ENCODE measurements at places on chromosomes 5 and 9. TPM values are rescaled to one million over a fixed set of nuclear protein-coding genes. Genes with fewer than 3 reads are reported as not detected.

DNA sequence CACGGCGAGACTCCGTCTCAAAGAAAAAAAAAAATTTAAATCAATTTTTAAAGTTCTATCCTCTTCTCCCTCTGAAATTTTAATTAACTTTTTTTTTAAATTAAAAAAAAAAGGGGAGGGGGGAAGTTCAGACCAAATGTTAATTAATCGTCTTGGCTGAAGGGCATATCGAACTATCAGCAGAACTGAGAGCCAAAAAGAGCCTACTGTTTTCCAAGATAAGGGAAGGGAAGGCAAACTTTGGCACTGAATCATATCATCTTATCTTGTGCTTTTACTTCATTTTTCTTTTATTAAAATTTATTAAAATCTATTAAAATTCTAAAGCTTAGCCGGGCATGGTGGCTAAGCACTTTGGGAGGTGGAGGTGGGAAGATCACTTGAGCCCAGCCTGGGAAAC is 45.9 kb upstream of the MTMR12 start:
- no peak overlapping the region for H3K27ac ChIP-seq
- no peak for DNase-seq
- H3K36me3 ChIP-seq: peaks cover 27% of the 10 kb centered on the region
- H3K4me1 ChIP-seq: no peaks in the 10 kb centered on the region
- no peak overlapping the region for H3K4me3 ChIP-seq

- H3K27ac ChIP-seq: no peak overlapping the region
- H3K4me3 ChIP-seq: no peak overlapping the region
- DNase-seq: no peak
- H3K36me3 ChIP-seq: no peaks in the 10 kb centered on the region
Measured at GRCh38 chr9:35303567-35303966, 141.8 kb downstream of the UNC13B start.

DNA sequence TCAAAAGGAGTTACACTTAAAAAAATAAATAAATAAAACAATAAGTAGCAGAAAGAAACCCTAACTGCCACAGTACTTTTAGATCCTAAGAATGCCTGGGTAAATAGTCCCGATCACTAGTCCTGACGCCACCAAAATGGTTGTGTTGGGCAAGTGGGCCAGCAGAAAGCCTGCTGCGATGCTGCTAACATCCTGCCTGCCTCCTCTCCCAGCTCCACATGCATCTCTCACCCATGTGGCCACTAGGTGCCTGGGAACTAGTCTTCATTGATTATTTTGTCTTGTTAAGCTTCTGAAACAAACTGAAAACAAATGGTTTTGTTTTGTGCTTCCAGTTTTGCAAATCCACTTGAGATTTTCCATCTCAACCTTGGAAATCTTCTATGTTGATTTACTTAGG is 54.4 kb upstream of the TRAF1 start:
- no peak overlapping the region for H3K27ac ChIP-seq
- peaks cover 20% of the 10 kb centered on the region for H3K27me3 ChIP-seq
- H3K4me1 ChIP-seq: peaks cover 8% of the 10 kb centered on the region

DNA sequence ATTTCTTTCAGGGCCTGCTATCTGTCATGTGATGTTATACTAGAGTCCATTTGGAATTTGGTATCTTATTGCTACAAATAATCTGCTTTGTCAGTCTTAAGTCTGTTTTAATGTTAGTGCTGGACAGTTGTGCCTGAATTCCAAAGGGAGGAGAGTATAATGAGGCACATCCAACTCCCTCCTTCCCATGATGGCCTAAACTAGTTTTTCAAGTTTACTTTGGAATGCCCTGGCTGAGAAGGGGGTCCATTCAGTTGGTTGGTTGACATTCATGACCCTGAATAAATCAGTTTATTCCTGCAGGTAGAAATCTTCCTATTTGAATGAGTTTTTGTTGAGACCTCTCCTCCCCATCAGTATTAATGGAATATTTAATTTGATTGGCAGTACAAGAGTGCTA is 9.4 kb upstream of the LRRTM2 start:
- peaks cover under 1% of the 10 kb centered on the region for H3K36me3 ChIP-seq
- H3K4me1 ChIP-seq: no peaks in the 10 kb centered on the region
- peaks cover 26% of the 10 kb centered on the region for H3K27me3 ChIP-seq

FCHSD1 gene
- 98.3 TPM for total RNA-seq

DNA sequence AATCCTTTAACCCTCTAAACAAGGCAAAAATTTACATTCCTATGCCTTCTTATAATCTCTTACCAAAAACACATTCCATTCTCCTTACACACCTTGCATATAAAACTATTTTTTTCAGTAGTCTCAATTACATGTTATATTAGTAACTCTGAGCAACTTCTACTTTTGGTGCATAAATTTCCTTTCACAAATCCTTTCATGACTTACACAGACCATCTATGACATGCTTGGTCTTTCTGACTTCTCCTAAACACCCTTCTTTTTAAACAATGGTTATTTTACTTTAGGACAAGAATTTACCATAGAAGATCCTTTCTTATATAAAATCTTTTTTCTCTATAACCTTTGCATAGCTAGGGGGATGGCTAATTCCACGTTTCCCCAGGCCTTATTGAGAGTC is 208.0 kb upstream of the ARRDC3 start:
- H3K27me3 ChIP-seq: no peaks in the 10 kb centered on the region
- DNase-seq: no peak

- H3K27ac ChIP-seq: no peak overlapping the region
- H3K27me3 ChIP-seq: no peaks in the 10 kb centered on the region
- peaks cover 35% of the 10 kb centered on the region for H3K36me3 ChIP-seq
- no peak for DNase-seq
- no peaks in the 10 kb centered on the region for H3K4me1 ChIP-seq
Measured at GRCh38 chr9:86324308-86324707, 29.9 kb downstream of the TUT7 start.

BTNL3 gene
- not detected for total RNA-seq

- DNase-seq: no peak
- no peak overlapping the region for H3K4me3 ChIP-seq
- peaks cover 6% of the 10 kb centered on the region for H3K27me3 ChIP-seq
Measured at GRCh38 chr5:156543348-156544145, 216.6 kb downstream of the SGCD start.

- no peak overlapping the region for H3K4me3 ChIP-seq
- no peak for DNase-seq
- H3K27ac ChIP-seq: no peak overlapping the region
- H3K27me3 ChIP-seq: no peaks in the 10 kb centered on the region
- H3K4me1 ChIP-seq: no peaks in the 10 kb centered on the region
Measured at GRCh38 chr9:12554636-12555035, 138.5 kb upstream of the TYRP1 start.

GRCh38 chr9:136079211-136079915 is 15.7 kb downstream of the NACC2 start:
- no peaks in the 10 kb centered on the region for H3K27me3 ChIP-seq
- peak; percentile 27 for DNase-seq
- H3K4me1 ChIP-seq: peaks cover 10% of the 10 kb centered on the region
- no peak overlapping the region for H3K27ac ChIP-seq
- H3K36me3 ChIP-seq: peaks cover 3% of the 10 kb centered on the region

- no peak overlapping the region for H3K4me3 ChIP-seq
- peaks cover 3% of the 10 kb centered on the region for H3K27me3 ChIP-seq
- H3K36me3 ChIP-seq: no peaks in the 10 kb centered on the region
- H3K27ac ChIP-seq: no peak overlapping the region
- peaks cover 6% of the 10 kb centered on the region for H3K4me1 ChIP-seq
Measured at GRCh38 chr5:76245590-76245989, 157.5 kb upstream of the IQGAP2 start.

LHX3 gene
- not detected for total RNA-seq

TMC1 gene
- not detected for total RNA-seq

TLX3 gene
- not detected for total RNA-seq

DNA sequence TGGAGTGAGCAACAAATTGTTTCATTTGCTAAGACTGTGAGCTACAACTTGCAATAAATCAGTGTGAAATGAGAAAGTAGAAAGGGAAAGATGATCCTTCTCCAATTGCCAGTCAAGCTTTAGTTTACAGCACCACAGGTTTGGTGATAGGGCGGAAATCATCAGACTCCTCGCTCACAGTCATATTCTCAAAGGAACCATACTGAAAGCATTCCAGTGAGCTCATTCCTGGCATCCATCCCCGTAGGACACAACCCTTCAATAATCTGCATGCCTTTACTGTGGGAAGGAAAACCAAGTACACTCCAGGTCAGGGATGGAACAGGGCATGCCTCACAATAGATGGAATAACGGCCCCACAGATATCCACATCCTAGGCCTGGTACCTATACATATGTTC is 80.7 kb downstream of the FSTL4 start:
- H3K27me3 ChIP-seq: peaks cover 6% of the 10 kb centered on the region
- no peak overlapping the region for H3K4me3 ChIP-seq
- H3K4me1 ChIP-seq: no peaks in the 10 kb centered on the region
- H3K27ac ChIP-seq: no peak overlapping the region

DNA sequence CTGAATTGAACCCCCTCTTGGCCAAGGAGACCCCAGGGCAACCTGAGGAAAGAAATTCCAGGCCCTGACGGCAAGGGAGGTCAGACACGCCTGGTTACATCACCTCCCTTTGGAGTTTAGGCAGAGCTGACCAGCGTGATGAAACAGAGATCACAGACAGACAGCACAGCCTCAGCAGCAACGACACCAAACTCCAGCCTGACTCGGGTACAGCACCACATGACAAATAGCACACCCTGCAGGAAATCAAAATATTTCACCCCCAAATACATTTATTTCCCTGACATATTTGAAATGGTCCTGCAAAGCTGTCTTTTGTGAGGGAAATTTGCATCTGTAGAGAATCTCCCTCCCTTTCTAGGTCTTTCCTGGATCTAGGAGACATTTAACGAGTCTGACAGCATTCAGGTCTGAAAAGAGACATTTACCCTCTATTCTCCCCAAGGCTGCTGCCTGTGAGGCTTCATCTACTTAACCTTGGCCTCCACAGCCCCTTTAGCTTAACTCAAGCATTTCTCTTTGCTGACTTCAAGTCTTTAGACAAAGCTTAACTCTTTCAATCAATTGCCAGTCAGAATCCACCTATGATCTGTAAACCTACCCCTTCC is 2.6 kb downstream of the QSOX2 start:
- peaks cover 30% of the 10 kb centered on the region for H3K4me1 ChIP-seq
- no peak overlapping the region for H3K4me3 ChIP-seq
- no peaks in the 10 kb centered on the region for H3K36me3 ChIP-seq
- peak overlapping the region; percentile 80 for H3K27ac ChIP-seq

Data from activated naive CD8-positive, alpha-beta T cell treated with anti-CD3 and anti-CD28 coated beads, Interleukin-2, amount 10 ng/mL, durations not matched to agents 7 days and 5 days (primary cell).